NCI-H774 (cell line): ENCODE measurements at places on chromosomes 2 and 18.

- DNase-seq, result no peak
Observed at GRCh38 chr2:207692206-207693065, 19.0 kb upstream of the CCNYL1 start.

GRCh38 chr2:216839688-216840087 is 20.2 kb downstream of the TNP1 start:
- no peak for DNase-seq

GRCh38 chr2:191917430-191917881 is 70.6 kb upstream of the CAVIN2 start:
- no peak for DNase-seq

DNA sequence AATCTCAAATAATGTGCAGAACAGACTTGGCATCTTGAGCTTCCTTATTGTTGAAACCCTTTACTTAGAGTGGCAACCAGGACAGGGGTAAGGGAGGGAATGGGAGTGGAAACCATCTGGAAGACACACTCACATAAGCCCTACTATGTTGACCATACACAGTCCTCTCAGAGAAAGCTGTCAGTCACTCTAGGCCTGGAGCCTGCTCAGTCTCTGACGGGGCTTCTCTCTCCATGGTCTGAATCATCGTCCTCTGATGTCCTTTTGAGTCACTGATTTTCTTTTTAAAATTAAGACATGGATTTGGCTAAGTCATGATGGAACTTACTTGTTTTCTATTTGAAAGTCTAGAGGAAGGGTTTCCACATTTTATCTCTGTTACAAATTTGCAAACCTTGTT is 74.0 kb downstream of the MYO1B start:
- no peak for DNase-seq

- no peak for DNase-seq
Observed at GRCh38 chr2:151965884-151966283, 133.0 kb downstream of the CACNB4 start.
